ENCODE measurements at places on chromosomes 1 and 21.

DNA sequence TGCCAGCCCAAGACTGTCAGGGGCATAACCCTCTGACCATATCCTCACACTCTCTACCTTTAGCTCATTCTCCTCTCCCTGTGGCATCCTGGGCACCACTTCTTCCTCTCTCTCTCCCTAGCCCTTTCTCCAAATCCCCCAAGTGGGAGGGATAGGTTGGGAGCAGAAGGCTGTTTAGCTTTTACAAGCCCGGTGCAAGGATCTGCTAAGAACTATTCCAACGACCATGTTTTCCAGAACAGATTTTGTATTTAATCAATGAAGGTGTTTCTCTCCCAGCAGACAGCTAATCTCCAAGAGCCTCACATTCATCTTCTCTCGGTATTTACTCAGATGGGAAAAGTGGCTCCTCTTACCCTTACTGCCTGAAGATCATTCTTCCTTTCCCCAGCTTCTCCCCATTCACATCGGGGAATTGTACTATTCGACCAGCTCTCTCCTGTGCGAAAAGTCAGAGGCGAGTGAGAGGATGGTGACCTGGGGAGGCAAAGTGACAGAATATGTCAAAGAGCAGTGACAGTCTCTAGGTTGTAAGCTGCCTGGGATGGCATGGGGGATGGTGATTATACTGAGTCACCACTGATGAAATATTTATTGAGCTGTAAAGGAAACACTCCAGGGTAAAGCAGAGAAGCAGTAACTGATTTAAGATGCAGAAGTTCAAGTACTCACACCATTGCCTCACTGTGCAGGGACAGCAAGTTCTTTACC is 47.0 kb upstream of the RBM15 start:
- no peak for DNase-seq

DNA sequence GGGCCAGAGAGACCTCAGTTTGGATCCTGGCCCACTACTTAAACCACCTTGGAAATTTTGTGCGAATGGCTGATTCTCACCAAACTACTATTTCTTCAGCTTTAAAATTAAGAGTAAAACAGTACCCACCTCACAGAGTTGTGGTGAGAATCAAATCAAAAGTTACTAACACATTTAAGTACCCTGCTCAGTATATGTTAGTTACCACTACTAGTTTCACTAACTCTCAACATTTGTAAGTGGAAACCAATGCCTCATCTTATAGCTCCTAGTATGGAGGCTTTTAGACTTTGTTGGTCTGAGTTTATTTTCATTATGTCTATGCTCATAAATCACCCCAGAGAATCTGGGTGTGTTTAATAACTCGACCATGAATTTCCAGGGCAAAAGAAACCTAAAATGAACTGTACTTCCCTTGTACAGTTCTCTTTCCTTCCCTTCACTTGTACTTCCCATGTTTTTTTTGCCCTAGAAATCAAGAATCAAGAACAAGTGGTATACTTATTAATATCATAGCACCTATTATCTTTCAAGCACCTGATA is 11.6 kb upstream of the SERBP1 start:
- no peak for DNase-seq

- no peak for DNase-seq
These were observed 125.3 kb upstream of the GREM2 start for GRCh38 chr1:240737298-240737697.

DNA sequence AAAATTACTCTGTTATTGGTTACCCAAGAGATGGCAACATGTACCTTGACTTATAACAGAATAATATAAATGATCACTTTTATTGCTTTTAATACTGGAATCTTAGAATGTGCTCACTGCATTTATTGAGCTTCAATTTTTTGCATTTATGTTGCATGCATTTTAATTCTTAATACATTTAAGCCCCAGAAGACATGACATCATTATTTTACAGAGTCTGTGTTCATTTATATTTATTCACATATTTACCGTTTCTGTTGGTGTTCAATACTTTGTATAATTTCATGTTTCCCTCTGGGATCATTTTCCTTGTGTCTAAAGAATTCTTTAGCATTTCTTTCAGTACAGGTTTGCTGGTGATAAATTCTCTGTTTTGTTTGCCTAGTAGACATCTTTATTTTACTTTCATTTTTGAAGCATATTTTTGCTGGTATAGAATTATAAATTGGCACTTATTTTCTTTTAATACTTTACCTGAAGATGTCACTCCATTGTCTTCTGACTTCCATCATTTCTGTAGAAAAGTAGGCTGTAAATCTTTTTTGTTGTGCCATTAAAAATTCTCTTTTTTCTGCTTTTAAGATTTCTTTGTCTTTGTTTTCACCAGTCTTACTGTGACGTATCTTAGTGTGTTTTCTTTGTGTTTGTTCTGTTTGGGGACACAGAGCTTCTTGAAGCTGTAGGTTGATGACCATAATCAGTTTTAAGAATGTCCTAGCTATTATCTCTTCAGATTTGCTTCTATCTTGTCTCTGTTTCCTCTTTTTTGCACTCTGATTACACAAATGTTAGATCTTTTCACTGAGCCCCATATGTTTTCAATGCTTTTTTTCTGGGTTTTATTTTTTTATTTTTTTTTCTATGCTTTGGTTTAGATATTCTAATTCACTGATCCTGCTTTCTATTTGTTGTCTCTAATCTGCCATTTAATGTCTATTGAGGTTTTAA is 26.9 kb downstream of the DISP3 start:
- DNase-seq, result no peak

- DNase-seq, result no peak
These were observed 23.4 kb downstream of the ARID1A start for GRCh38 chr1:26719205-26719604.

- DNase-seq, result no peak
These were observed 686.9 kb upstream of the NCAM2 start for GRCh38 chr21:20311234-20311787.

DNA sequence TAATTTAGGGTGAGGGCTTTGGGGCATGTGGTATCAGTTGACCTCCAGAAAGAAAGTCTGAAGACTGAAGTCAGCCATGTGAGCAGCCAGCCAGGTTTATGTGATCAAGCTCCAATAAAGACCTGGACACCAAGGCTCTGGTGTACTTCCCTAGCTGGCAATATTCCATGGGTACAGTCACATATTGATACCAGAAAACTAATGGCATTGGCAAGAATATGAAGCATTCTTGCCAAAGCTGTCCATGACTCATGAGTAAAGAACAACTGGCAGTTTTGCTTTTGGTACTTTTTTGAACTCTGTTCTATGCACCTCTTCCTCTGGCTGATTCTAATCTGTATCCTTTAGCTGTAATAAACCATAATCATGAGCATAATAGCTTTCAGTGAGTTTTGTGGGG is 415.3 kb upstream of the CAMK1G start:
- no peak for DNase-seq

GRCh38 chr1:110434946-110435345 is 16.0 kb upstream of the PROK1 start:
- DNase-seq, result no peak

DNA sequence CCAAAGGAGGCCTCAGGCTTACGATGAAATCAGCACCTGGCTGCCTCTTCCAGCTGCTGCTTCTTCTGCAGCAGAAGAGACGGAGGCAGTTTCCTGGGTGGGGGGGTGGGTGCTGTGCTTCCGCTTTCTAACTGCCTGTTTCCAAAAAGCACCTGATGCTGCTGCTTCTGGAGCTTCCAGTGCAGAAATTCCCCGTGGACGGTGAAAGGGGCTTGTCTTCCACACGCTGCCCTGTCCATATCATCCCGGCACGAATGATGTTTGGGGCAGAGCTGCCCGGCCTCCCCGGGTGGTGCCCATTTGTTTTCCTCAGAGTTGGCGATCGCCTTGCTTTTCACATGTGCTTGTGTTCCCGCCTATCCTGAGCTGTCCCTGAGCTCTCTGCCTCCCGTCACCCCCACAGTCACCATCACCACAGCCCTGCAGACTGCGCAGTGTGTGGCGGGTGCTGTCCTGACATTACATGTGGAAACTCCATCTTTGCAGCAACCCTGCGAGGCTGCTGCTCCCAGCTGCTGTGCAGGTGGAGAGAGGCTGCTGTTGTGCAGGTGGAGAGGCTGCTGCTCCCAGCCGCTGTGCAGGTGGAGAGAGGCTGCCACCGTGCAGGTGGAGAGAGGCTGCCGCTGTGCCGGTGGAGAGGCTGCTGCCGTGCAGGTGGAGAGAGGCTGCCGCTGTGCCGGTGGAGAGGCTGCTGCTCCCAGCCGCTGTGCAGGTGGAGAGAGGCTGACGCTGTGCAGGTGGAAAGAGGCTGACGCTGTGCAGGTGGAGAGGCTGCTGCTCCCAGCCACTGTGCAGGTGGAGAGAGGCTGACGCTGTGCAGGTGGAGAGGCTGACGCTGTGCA is 1.8 kb downstream of the TTLL10 start:
- DNase-seq, result no peak

- DNase-seq, result peak; percentile 87
These were observed 1.9 kb downstream of the CSMD2 start for GRCh38 chr1:34162852-34163766.

DNA sequence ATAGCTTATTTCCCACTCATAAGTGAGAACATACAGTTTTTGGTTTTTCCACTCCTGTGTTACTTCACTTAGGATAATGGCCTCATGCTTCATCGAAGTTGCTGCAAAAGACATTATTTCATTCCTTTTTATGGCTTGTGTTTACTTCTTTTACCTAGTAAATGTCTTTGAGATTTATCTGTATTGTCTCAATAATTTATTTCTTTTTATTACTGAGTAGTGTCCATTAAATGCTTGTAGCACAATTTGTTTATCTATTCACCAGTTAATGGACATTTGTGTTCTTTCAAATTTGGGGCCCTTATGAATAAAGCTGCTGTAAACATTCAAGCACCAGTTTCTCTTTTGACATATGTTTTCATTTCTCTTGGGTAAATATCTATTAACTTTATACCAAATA is 86.0 kb downstream of the UCHL5 start:
- DNase-seq, result no peak

DNA sequence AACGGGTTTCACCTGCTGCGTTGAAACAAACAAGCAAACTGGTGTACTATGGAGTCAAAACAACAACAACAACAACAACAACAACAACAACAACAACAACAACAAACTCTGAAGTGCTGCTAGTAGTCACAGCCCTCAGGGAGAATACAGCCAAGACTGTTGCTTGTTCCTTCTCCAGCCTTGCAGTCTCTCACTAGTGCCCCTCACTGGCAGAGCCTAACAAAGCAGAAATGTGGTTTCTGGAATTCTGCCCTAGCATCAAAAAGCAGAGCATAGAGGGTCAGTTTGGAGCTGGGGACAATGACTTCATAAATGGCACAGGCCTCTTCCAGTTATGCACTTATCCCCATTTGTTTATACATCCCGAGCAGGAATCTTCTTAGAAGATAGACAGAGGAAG is 187.4 kb downstream of the KCNK2 start:
- DNase-seq, result no peak

- DNase-seq, result no peak
These were observed 27.9 kb downstream of the CASZ1 start for GRCh38 chr1:10768552-10768951.

DNA sequence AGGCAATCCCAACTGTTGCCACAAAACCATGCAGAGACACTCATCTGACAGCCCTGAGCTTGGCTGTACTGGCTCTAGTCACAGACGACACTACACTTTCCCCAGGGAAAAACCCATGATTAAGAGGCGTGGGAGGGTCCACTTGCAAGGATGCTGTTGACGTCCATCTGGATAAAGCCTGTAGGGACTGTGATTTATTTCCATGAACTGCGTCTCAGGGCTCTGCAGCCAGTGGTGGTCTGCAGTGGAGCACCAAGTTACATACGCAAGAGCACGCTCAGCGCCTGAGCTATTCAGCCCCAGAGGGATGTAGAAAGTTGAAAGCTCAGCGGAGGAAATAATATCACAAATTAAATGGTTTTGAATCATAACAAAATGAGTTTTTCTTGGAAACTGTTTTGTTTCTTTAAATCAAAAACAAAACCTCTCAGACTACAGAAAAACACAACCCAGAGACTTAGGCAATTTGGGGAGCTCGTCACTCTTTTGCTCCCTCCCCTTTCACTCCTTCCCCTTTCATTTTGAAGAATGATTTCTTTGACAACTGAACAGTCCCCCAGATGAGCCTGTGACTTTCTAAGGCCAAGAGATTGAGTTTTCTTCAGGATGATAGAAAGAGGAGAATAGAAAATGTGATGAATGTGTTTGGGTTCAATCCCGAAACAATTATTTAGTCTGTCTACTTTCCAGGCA is 71.2 kb downstream of the NGF start:
- no peak for DNase-seq

DNA sequence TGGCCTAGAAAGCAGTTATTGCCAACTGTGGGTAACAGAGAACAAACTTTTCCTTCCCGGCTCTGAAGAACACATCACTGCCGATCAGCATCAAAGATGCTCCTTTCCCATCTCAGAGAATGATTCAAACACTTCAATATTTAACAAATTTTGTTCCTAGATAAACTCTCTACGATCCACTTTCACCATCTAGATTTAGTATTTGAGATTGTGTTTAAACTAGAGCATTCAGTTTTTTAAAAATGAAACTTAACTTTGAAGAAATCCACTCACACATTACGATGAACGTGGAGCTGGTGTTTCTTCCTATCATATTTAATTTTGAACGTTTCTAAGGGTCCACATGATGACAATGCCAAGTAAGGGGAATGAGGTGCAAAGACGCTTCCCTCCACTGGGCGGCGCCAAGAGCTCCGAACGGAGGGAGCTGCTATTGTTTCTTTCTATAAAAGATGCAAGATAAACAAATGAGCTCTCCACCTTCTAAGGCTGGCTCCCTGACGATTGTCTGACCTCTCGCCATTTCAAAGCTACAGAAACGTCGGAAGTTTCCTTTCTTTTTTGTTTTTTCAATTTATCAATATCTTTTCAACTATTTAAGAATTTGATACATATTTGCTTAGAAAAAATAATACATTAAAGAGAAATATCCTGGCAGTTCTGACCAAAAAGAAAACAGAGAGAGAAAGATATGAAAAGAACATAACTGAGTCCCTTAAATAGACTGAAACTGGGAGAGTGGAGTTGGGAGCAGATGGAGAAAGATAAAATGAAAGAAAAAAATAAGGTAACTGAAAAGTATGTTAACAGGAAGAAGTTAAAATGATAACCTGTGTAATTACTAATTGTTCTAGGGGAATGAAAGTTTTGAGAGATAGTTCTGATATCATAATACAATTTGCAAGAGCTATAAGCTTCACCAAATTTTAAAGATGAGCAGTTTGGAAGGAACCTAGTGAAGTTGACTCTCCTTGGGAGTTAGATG is 4.4 kb upstream of the BARHL2 start:
- DNase-seq, result peak; percentile 83

DNA sequence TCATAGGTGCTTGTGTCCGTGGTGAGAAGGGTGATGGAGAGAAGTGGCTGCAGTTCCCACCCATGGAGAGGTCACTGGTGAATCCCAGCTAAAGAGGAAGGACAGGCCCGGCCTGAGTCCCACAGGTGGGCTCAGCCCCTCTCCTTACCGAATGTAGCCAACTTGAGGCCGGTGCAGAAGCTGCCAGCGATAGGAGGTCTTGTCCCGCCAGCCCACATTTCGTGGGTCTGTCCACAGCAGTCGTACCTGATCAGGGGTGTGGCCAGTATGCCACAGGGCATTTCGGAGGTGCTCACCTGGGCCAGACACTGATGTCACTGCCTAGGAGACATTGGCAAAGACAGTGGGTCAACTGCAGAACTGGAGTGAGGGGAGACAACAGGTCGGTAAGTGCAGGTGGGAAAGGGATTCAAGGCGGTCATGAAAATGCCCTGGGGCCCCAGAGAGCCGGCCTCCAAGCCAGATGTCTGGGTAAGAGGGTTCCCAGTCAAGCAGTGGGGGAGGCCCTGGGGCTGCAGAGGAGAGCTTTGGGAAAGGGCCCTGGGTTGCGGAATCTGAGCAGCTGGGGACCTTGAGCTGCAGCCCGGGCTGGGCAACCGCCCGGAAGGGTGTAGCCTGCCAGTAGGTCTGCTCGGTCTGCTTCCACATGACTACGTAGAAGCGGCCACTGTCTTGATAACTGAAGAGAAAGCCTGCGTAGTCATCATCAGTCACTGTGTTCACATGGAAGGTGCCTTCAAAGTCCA is 10.6 kb downstream of the THBS3 start:
- DNase-seq, result no peak
